ENCODE measurements at places on chromosomes 3 and 15.
A peak's percentile ranks its signal among the peaks of the same experiment; 100 is the strongest.

GRCh38 chr15:89346516-89347231 is 12.1 kb upstream of the POLG start:
- DNase-seq = no peak

DNA sequence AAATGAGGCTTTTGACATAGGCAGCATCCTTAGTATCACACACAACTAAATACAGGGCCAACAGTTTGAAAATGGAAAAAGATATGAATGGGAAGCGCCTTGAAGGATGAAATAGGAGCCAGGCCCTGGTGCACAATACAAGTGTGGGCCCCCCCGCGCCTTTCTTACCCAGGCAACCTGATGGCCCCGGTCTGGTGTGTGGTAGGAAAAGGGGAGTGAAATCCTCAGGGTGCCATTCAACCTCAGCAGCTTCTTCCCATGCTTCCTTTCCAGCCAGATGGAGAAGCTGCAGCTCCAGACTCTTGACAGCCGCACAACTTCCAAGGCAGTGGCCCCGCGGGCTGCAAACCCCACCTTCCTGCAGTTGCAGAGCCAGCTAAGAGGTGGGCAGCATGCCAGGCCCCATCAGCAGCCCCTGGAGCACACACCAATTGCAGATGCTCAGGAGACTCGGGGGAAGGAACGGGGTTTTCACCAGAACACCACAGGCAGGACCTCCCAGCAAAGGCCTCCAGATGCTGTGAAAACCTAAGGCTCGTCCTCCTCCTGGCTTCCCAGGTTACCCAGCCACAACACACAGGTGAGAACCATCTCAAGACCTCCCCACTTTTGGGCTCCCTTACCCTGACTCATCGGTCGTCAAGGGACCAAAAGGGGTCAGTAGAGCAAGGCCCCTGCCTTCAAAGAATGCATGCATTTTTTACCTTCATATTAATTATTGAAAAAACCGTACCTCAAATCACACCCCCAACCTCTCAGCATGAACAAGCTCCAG is 101.6 kb downstream of the CPN2 start:
- no peak for DNase-seq

GRCh38 chr15:26974120-26974780 is 3.3 kb downstream of the GABRG3 start:
- DNase-seq = no peak

DNA sequence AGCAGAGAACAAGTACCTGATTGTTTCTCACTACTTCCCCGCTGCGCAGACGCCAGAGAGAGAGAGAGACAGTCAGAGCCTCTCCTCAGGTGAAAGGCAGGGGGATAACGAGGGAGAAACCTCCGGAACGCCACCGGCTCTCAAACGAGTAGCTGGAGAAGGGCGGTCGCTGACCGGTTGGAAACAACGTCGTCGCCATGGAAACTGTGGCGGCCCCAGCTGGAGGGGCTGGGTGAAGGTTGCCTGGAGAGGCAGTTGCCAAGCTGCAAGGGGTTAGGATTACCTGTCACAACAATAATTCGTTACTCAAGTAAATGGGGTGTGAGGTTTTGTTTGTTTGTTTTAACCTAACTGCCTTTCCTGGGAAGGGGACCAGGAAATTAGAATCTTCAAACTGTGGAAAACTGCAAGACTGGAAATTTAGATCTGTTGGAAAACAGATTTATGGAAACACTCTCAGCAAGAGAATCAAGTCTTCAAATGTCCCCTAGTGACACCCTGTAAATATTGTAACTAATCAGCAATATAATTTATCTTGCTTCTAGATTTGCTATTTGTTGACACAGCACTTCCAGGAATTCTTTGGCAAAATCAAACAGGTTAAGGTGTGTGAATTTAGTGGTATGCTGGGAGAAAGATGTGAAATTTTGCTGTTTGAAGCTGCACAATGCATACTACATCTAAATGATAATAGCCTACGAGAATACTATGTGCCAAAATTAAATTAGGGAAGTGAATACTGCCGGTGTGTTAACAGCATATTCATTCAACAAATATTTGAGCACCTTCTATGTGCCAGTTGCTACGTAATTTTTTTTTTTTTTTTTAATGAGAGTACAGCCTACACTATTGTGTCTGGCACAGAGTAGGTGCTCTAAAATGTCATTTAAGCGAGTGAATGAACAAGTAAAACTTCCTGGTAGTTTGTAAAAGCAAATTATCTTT is at the start of gene DNAH12:
Gene DNAH12, minus strand, starts transcription at position 164 of the 945 bp plus-strand sequence. CDS start 1,474 bp downstream, outside the sequence.
- DNase-seq = no peak

GRCh38 chr3:176969506-176969905 is 227.8 kb downstream of the TBL1XR1 start:
- no peak for DNase-seq

DNA sequence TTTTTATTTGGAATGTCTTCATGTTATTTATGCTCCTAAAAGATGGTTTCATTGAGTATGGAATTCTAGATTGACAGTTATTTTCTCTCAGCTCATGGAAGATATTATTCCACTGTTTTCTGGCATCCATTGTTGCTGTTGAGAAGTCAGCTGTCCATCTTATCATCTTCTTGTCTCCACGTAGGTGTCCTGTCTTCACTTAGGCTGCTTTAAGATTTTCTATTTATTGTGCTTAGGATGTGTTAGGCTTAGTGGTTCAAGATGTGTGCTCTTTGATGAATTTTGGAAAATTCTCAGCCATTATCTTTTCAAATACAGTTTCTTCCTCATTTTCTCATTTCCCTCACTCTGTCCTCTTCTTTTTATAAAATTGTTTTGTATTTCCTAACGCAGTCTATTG is 52.0 kb downstream of the SNRK start:
- DNase-seq = no peak

- DNase-seq = no peak
Observed at GRCh38 chr3:9226326-9226725, 23.1 kb downstream of the SRGAP3 start.

DNA sequence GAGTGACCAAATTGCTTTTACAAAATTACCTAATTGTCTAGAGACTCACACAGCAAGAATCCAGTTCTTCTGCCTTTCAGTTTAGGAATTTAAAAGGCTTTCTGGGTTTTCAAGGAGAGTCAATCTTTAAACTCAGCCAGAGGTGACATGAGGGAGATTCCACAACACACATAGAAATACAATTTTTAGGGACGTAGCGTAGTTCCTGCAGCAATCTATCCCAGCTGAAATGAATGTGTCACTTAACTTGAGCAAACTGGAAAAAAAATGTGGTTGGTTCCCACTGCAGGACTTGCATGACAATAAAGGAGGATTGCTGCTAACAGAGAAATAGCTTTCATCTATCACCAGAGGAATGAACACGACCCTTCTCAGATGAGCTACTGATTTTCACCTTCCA is 269.7 kb downstream of the OTOL1 start:
- DNase-seq = no peak

GRCh38 chr15:69410248-69410874 is 3.8 kb upstream of the KIF23 start:
- no peak for DNase-seq

GRCh38 chr3:52310861-52311575 is 5.1 kb upstream of the DNAH1 start:
- DNase-seq = no peak

DNA sequence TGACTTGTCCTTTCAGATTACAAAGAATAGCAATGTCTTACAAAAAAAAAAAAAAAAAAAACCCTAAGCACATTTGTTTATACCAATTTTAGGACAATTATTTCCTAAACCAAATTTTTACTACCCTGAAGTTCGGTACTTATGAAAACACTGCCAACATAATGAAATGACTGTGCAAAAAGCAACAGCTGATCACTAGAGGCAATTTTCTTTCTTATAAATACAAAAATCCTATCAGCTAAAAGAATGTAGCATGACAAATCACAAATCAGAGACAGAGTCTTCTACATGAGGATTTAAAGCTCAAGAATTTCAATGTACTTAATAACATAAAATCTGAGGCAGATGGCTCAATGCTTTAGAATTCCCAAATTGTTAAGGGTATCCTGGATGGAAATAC is 191.8 kb downstream of the MAGI1 start:
- DNase-seq = no peak

GRCh38 chr3:127113571-127113891 is 79.4 kb upstream of the PRR23E start:
- DNase-seq = no peak

DNA sequence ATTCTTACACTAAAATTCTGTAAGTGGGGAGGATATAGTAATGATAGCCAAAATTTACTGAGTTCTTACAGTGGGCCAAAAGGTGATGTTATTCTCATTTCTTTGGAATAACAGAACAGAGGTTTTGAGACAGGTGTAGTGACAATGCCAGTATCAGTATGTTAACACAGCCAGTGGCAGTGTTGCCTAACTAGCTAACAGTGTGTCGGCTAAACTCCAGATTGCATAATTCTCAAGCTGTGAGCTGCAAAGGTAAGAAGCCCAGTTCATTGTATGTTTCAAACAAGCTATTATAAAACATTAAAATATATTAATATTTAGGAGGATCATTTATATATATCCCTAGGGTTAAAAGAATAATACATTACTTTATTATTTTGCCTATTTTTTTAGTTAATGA is 920 bp downstream of the SLC15A2 start:
- DNase-seq = no peak

- DNase-seq = no peak
Observed at GRCh38 chr3:16551342-16551976, 38.0 kb upstream of the RFTN1 start.

- no peak for DNase-seq
Observed at GRCh38 chr3:162041622-162042021, 545.0 kb downstream of the OTOL1 start.

- DNase-seq = no peak
Observed at GRCh38 chr3:112093180-112093522, 7.0 kb downstream of the C3orf52 start.

DNA sequence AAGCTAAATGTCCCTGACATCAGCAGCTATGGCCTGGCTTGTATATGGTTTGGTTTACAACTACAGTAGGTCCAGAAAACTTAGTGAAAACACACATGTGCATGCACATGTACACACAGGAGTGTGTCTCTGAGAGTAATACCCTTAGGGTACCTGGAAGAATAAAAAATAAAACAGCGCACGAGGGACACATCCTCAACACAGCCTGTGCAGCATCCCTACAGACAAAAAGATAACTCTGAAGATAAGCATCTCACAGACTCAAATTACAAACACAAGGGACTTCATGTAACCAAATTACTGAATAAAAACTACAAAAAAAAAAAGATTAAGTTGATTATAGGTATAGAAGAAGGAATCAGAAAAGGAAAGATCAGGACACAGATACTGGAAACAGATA is 108.8 kb downstream of the CTNNB1 start:
- DNase-seq = no peak

DNA sequence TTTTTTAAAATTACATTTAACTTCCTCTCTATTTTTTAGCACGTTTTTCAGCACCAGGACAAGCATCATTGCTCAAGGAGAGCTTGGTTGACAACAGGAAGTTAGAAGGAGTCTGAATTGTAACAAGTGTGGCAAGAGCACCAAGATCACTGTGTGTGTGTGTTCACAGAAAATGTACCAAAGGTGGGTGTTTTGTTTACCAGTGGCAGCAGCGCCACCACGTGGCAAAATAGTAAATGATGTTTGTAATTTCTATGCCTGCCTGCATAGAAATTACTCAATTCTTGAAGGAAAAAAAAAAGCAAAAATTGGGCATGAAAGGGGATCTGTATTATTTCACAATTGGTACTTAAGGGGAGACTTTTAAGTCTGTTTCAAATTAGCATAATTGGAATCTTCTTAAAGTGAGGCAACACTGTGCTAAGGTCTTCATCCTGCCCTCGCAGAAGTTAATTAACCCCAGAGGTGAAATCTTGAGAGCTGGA is 7.4 kb upstream of the U2SURP start:
- peak; percentile 12 for DNase-seq

GRCh38 chr3:134857356-134857755 is 62.3 kb downstream of the EPHB1 start:
- no peak for DNase-seq

DNA sequence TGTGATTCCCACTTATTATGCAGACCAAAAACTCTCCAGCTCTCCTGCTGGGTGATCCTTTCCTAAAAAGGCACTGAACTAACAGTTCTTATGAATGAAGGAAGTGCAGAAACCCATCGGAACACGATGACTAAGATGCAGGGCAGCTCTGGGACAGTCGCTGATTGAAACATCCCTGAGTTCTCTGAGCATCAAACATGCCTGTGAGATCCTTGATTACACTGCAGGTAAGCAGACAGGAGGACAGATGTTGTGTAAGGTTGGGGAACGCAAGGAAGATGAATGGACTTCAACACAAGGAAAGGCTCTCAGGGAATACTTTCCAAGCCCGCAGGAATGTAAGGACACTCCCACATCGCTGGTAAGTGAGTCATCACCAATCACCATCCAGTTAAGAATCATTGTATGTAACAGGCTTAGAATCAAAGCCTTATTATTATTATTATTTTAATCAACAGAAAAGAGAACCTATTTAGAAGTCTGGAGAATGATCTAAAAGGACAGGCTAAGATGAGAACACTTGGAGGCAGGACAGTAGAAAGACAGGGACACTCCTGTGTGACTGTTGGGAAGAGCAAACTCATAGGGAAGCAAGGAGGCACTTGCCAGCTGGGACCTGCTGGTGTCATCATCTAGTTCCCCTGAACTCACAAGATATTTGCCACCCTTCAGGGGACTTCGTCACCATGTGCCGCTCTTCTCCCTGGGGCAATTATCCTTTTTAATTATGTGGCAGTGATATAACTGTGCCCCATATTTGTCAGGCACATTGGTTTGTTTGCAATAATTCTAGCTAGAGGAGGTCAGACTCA is 26.0 kb downstream of the TMEM158 start:
- no peak for DNase-seq

- no peak for DNase-seq
Observed at GRCh38 chr3:146895026-146895749, 290.0 kb upstream of the PLSCR5 start.

- DNase-seq = peak; percentile 25
Observed at GRCh38 chr3:36944641-36945270, at the start of gene TRANK1. TSS of gene TRANK1 (minus strand) at chr3:36945054. CDS start at chr3:36944809, 245 bp downstream.

DNA sequence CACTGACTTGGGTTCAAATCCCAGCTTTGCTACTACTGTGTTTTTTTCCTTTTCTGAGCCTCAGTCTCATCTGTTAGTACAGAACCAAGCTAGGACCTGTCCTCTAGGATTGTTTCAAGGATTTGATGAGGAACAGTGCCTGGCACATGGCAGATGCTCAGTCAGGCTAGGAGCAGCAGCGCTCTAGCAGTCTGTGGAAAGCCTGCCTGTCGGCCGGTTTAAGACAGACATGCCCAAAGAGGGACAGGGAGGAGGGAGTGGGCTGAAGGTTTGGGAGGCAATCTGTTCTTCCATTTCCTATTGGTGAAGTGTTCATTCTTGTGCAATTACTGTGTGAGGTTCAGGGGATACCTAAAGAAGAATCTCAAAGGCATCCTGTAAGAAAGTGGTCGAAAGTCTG is 35.1 kb upstream of the RGMA start:
- no peak for DNase-seq

DNA sequence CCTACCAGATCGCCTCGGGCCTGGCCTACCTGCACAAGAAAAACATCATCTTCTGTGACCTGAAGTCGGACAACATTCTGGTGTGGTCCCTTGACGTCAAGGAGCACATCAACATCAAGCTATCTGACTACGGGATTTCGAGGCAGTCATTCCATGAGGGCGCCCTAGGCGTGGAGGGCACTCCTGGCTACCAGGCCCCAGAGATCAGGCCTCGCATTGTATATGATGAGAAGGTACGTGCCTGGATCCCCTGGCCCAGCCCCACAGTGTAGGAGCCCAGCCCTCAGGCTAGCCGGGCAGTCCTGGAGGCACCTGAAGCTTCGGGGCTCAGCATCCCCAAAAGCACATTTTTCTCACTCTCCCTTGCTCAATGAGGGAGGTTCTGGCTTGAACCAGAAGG is 135.8 kb downstream of the LRRK1 start:
- DNase-seq = no peak

GRCh38 chr3:66411961-66412887 is 88.6 kb downstream of the LRIG1 start:
- DNase-seq = no peak

All from hippocampal formation (tissue), 2 donors.